ENCODE measurements at places on chromosomes 5 and 9.

DNA sequence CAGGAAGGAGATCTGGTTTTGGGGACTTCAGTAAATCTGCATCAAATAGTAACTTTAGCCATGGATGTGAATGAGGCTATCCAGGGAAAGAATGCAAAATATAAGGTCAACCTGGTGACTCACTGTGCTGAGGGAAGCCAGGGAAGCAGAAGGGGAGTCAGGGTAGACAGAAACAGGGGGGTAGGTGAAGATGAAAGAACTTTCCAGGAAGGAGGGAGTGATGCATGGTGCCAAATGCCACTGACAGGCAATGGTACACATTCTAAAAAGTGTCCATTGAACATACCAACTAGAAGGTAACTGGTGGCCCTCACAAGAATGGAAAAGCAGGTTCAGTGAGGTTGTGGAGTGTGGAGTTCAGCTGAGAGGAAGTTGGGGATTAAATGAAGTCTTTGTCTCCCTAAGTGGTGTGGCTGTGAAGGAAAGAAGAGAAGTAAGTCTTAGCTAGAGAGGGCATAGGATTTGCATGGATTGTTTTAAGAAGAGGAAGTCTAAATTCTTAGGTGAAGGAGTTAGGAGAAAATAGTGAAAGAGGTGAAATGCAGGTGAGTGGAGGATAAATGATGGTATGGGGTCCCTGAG, 35.5 kb downstream of the PALM2AKAP2 start:
- DNase-seq: no peak

GRCh38 chr5:153702265-153702664, 211.8 kb downstream of the GRIA1 start:
- no peak for DNase-seq

DNA sequence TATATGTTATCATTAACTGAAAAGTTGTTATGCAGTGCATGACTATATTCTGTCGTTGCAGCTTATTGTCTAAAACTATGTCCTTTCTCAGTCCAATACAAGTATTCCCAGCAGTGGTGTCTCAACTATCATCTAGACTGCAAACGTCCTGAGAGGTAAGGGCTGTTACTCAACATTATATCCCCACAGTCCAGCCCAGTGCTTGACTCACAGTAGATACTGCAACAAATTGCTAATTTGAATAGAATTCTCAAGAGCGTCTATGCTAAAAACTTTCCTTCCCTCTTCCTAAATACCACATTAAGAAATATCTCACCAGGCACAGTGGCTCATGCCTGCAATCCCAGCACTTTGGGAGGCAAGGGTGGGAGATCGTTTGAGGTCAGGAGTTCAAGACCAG, 37.7 kb upstream of the PCSK5 start:
- no peak for DNase-seq

DNA sequence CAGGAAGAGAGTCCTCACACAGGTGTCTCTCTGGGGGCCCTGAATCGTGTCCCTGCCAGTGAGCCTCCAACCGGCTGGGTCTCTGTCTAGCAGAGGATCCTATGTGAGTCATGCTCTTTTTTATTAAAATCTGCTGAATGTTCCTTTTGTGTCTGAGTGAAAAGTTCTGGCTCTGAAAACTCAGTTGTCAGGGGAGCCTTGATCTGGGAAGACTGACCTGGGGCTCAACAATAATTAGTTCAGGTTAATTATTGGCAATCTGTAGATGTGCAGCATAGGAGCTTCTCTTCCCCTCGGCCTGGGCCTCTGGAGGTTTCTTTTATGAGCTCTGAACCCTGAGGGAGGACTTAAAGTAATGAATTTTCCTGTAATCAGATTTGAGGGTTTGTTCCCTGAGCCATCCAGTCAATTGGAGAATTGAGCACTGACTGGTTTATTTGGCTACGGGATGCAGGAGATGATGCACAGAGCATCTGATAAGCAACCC, 45.2 kb downstream of the ALG2 start:
- DNase-seq: no peak

GRCh38 chr5:81121836-81122630, 111.1 kb upstream of the CKMT2 start:
- no peak for DNase-seq

Measured in activated CD8-positive, alpha-beta memory T cell treated with anti-CD3 and anti-CD28 coated beads, Interleukin-2, amount 50 U/mL, for 4 hours (primary cell).